RPMI8226 (cell line): ENCODE measurements at places on chromosomes 7 and 10.

- no peak for DNase-seq
These were observed 479 bp downstream of the PNPLA8 start for GRCh38 chr7:108525327-108525984.

- DNase-seq, result no peak
These were observed 167.9 kb downstream of the NEURL1 start for GRCh38 chr10:103661198-103661950.

DNA sequence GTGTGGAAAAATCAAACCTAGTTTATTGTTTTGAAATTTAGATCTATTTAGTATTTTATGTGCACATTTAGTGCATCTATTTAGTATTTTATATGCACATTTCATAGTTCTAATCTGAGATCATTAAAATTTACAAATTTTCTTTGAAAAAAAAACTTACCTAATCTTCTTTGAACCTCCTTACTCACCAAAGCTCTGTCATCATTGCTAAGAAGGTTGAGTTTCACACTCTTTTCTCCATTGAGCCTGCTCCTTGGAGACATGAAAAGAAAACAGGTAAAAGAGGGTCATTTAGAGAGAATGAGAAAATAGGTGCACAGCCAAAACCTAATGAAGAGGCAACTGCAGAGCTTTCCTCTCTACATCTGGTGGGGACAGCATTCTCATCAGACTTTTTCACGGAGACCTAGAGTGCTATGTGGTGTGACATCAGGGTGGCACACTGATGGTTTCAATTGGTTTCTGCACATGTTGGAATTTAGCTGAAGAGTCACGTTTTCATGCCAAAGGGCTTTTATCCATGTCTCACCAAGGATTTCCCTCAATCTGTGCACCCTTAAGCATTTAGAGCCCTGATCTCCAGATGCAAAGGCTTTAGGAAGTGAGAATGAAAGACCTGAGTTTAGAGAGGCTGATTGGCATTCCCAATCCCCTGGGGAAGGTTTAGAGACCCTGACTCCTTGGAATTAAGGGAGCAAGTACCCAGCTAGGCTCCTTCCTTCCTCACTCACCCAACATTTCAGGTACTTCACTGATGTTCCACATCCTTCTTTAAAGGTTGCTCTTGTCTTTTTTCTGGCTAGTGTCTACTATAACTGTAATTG is 89.2 kb upstream of the CAPZA2 start:
- DNase-seq, result no peak

DNA sequence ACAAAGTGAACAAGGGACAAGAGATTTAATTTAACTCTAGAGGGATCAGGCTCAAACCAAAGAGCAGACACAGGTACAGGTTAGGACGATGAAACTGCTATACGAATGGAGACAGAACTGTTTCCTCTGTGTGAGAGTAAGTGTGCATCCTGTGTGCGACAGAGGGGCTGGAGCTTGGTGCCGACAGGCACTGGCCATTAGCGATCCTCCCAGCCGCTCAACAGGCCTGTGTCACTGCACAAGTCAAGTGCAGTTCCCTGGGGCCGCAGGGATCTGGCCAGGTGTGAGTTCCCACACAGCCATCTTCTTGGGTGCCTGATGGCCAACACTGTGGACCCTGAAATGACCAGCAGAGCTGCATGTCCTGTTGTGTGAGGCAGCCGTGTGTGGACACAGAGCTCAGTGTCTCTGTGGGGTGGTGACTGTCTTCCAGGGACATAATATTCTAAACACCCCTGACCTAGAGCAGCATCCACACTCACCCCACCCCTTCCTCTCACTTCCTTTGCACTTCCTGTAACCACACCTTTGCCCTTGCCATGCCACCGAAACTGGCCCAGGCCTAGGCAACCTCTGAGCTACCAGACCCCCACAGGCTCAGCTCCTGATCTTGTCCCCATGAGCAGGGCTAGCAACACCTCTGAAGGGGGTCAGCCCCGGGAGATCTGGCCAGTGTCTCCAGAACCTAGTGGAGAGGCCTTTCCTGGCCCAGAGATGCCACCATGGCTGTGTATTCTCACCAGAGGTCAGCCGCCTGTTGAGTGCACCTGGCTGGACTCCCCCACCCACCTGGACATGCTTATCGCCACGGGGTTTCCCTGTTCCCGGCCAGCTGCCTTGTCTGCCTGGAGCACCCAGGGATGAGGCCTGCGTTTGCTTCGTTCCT is 11.7 kb upstream of the TBRG4 start:
- no peak for DNase-seq

DNA sequence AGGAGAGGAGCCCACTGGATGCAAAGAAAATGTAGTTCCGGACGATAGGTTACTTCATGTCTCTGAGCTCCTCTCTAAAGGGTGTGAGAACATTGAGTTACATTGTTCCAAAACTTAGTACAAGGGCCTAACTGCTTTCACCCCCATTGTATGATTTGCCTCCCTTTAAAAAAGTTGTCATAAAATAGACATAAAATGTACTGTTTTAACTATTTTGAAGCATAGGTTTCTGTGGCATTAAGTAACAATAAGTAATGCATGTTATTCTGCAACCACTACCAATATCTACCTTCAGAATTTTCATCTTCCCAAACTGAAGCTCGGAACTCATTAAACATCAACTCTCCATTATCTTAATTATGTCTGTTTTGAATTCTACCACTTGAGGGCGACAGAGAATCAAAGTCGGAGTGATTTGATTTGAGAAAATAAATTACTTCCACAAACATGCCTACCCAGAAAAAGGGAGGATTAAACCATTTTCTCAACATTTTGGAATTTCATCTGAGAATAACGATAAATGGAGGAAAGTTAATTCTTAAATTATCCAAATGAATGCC is 2.7 kb downstream of the IGFBP1 start:
- peak; percentile 61 for DNase-seq

- DNase-seq, result no peak
These were observed 403.5 kb upstream of the ANKRD30A start for GRCh38 chr10:36721871-36722270.

GRCh38 chr7:71925663-71926062 is 486.5 kb downstream of the CALN1 start:
- no peak for DNase-seq

DNA sequence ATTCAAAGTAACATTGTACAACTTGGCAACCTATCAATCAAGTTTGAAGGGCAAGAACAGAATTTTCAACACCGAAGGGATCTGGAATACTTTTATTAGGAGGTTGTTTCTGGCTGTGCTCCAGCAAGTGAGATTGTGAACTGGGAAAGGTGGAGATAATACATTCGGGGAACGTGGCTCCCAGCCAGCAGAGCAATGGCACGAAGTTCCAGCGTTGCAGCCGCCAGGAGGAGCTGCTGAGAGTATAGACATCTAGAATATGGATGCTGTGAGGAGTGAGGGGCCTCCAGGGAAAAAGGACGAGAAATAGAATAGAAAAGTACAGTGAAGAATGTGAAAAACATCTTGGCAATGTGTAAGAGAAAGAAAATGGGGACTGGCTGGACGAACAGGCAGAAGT is 69.5 kb downstream of the TCERG1L start:
- peak; percentile 3 for DNase-seq

GRCh38 chr10:99660662-99661376 is 1.5 kb downstream of the ENTPD7 start:
- DNase-seq, result no peak

DNA sequence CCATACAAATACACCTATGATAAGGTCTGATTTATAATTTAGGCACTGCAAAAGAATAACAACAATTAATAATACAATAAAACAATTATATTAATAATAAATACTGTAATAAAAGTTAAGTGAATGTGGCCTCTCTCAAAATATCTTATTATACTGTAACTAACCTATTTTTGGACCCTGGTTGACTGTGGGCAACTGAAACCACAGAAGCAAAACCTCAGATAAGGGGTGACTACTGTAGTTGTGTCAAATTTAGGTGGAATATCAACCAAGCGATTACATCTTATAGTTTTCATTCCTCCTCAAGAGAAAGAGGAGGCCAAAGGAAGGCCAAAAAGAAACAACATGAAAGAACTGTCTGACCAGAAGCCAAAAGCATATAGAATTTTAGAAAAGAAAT is 103.9 kb downstream of the SKAP2 start:
- no peak for DNase-seq

- DNase-seq, result no peak
These were observed 325.6 kb upstream of the MAGI2 start for GRCh38 chr7:79778786-79779770.

DNA sequence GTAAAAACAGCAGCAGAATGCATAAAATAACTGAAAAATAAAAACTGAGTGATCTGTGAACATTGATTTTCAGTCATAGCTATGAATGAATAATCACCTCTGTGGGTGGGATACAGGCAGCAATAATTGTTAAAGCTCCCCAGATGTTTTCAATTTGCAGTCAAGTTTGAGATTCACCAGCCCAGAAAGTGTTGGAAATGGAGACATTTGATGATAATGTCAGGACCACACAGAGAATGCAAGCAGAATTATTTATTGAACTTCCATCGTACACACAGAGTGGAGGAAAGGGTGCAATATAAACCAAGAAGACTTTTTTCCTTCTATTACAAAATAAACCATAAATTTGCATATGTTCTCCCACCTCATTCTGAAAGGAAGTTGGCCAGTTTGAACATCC is 601.7 kb downstream of the ANKRD7 start:
- DNase-seq, result no peak

DNA sequence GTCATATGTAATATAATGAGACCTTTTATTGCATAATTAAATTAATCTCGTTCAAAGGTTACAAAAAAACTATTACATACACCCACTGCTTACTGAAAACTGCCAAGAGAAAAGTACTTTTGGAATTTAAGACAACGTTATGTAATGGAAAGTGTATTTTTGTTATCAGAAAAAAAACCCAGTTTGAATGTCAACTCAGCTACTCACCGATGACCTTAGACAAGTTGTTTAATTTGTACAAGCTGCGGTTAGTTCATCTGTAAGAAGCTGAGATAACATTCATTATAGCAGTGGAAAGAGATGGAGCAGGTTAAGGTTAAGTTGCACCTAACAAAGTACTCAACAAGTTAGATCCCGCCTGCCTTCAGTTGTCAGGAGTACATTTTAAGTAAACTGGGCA is 1.1 kb downstream of the PSMA2 start:
- DNase-seq, result no peak

DNA sequence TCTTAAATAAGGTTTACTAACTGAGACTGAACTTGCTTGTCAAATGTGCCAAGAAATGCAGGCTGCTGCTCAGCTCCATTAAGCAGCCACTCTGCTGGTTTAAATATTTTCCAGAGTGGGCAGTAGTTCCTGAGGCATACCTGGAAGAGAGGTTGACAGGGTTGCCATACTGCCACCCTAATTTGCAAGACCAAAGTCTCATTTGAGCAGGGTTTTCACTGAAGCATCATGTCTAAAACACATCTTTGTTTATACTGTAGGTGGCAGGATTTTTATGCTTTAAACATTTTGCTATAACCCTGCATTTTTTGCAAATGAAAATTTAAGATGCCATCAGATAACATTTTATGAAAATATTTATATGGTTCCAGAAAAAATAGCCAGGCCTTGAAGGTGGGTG is 618.0 kb upstream of the LRRTM3 start:
- no peak for DNase-seq

DNA sequence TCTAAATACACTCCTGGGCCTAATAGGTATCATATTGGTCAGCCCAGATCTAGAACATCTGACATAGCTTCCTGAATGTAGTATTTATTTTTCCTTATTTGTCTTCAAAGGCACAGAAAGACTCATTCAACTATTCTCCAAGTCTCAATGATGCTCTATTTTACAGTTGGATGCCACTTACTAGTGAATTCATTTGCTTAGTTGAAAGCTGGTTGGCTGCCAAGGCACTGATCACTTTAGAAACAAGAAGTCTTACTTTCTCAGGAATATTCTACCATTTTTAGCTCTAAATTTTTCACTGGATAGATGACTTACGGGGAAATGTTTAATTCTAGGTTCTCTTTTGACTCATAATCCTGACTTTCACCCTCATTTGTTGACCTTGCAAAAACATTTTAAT is 863.4 kb downstream of the SORCS1 start:
- DNase-seq, result no peak

GRCh38 chr7:1539882-1540775 is 9.6 kb downstream of the MAFK start:
- DNase-seq, result no peak

- DNase-seq, result no peak
These were observed 3.2 kb upstream of the CEP55 start for GRCh38 chr10:93493162-93493561.

DNA sequence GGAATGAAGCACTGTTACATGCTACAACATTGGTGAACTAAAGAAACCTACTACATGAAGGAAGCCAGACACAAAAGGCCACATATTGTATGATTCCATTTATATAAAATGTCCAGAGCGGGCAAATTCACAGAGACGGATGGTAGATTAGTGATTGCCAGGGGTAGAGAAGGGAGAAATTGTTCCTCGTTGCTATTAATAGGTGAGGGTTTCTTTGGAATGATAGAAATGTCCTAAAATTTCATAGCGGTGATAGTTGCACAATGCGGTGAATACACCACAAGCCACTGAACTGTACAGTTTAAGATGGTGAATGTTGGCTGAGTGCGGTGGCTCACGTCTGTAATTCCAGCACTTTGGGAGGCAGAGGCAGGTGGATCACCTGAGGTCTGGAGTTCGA is 29.0 kb downstream of the DENND2A start:
- no peak for DNase-seq

GRCh38 chr10:87635498-87636312 is 24.0 kb upstream of the PAPSS2 start:
- no peak for DNase-seq

DNA sequence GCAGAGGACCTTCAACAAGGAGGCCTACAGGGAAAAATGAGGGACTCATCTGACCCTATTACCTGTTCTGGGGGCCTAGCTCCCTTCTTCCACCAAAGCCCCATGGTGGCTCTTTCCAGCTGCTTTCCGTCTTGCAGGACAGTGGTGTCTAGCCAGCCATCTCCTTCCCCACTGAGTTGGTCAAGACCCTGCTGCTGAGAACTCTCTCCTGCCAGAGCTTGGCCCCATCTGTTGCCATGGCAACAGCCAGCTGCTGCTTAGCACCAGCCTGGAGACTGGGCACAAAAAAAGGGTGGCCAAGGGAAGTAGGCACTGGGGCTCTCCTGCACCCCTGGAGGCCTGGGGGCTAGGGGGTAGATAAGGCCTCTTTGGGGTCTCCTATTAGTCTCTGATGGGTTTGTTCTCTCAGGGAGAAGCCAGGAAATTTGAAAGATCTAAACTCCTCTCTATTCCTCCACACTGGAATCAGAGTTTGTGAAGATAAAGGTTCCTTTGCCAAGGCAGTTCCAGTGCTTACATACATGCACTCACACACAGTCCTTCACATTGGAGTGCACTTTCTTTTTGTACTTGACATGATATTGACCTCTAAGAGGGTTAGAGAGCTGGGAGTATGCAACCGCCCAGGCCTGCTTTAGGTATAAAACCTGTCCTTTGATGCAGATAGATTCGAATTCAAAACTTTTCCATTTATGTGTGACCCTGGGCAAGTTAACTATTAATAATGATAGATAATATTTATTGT is 15.8 kb downstream of the TSPAN33 start:
- DNase-seq, result peak; percentile 47

GRCh38 chr10:124601016-124601415 is 139.4 kb downstream of the LHPP start:
- DNase-seq, result no peak

DNA sequence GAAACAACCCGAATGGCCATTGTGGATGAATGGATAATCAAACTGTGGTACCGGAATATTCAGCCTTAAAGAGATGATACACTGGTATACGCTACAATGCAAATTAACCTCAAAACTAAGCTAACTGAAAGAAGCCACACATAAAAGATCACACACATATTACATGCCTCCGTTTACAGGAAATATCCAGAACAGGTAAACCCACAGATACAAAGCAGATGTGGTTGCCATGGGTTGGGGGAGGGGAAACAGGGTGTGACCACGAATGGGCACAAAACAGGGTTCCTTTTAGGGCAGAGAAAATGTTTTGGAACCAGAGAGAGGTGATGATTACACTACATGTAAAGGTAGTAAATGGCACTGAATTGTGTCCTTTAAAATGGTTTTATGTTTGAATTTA is 16.6 kb downstream of the ESYT2 start:
- no peak for DNase-seq
